ENCODE measurements at places on chromosomes 1 and 21.

DNA sequence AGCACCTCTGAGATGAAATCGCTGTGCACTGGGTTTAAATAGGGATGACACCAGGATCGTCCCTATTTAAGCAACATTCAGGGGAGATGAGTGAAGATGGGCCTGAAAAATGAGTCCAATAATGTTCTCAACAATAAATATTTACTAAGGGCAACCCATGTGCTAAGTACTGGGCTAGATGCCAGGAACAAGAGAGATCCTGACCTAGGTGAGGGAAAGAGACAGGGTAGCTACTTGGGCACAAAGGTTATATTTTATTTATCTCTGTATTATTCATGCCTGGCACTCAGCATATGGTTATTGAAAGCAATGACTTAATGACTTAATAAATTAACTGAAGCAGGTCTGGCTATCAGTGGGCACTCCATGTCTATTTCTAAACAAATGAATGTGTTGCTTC is 27.4 kb upstream of the AVPR1B start:
- H3K27ac ChIP-seq, result no peak overlapping the region
- no peaks in the 10 kb centered on the region for H3K4me1 ChIP-seq
- H3K4me3 ChIP-seq, result no peak overlapping the region
- no peak for DNase-seq
- H3K36me3 ChIP-seq, result no peaks in the 10 kb centered on the region
- H3K27me3 ChIP-seq, result no peaks in the 10 kb centered on the region

DNA sequence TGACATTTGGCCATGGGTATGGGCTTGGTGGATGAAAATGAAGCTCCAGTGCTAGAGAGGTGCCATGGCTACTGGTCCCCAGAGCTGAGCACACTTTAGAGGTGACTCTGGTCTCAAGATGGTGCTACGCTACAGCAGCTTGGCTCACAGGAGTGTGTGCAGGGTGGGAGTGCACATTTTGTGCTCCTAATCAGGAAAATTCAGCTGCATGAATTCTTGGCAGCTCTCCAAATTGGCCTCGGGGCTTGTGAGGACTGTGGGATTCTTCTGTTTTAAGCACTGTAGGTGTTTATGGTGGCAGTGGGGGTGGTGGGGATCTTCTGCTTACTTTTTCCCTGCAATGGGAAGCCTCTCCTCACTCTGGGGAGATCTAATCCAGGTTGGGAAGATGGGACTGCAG is 17.3 kb upstream of the TIPRL start:
- no peaks in the 10 kb centered on the region for H3K4me1 ChIP-seq
- no peak overlapping the region for H3K27ac ChIP-seq
- DNase-seq, result no peak
- no peaks in the 10 kb centered on the region for H3K36me3 ChIP-seq

- no peak overlapping the region for H3K4me3 ChIP-seq
- no peak for DNase-seq
- H3K4me1 ChIP-seq, result peaks cover 27% of the 10 kb centered on the region
- H3K27me3 ChIP-seq, result no peaks in the 10 kb centered on the region
- no peaks in the 10 kb centered on the region for H3K36me3 ChIP-seq
These were observed 5.2 kb upstream of the DENND2D start for GRCh38 chr1:111205714-111206050.

GRCh38 chr1:204092632-204093420 is 19.9 kb downstream of the SOX13 start:
- no peaks in the 10 kb centered on the region for H3K4me1 ChIP-seq
- H3K27ac ChIP-seq, result no peak overlapping the region
- H3K27me3 ChIP-seq, result no peaks in the 10 kb centered on the region

DNA sequence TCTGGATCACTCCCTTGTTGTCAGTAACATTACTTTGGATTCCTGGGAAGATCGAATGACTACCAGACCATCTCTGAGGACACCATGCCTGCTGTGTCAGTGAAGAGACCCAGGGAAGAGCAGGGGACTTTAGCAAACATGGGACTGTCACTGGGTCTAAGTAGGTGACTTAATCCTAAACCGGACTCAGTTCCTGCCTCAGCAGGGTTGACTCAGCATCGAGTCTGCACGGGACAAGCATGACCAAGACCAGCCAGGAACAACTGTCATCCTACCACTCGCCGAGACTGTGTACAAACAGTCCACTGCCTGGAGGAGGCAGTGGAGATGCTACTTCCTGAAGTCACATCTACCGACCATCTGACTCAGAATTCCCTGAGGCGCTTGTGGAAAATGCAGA is 53.2 kb upstream of the RAB4A start:
- peaks cover 6% of the 10 kb centered on the region for H3K4me1 ChIP-seq
- H3K27ac ChIP-seq, result no peak overlapping the region
- H3K36me3 ChIP-seq, result no peaks in the 10 kb centered on the region
- no peaks in the 10 kb centered on the region for H3K27me3 ChIP-seq
- H3K4me3 ChIP-seq, result no peak overlapping the region
- DNase-seq, result no peak

- no peak overlapping the region for H3K27ac ChIP-seq
- H3K27me3 ChIP-seq, result no peaks in the 10 kb centered on the region
- no peak overlapping the region for H3K4me3 ChIP-seq
- H3K4me1 ChIP-seq, result no peaks in the 10 kb centered on the region
These were observed 246.4 kb upstream of the PTBP2 start for GRCh38 chr1:96474985-96475743.

DNA sequence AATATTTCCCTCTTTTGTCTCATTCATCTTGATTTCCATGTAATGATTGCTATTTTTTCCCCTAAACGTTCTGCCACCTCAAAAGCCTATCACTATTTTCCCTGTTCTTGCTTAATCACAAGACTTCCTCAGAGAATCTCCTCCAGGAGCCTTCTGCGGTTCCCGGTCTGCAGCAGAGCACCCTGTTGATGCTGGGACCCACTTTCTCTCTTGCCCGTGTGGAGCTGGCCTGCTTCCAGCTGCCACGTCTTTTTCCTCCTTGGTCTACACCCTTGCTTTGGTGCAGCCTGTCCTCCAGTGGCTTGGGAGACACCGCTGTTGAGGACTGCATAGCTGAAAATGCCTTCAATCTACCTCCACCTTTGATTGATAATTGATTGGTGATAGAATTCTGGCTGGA is 70.0 kb upstream of the COA6 start:
- no peaks in the 10 kb centered on the region for H3K36me3 ChIP-seq
- no peak overlapping the region for H3K4me3 ChIP-seq
- H3K27me3 ChIP-seq, result no peaks in the 10 kb centered on the region
- no peak overlapping the region for H3K27ac ChIP-seq
- peaks cover 2% of the 10 kb centered on the region for H3K4me1 ChIP-seq
- DNase-seq, result no peak

DNA sequence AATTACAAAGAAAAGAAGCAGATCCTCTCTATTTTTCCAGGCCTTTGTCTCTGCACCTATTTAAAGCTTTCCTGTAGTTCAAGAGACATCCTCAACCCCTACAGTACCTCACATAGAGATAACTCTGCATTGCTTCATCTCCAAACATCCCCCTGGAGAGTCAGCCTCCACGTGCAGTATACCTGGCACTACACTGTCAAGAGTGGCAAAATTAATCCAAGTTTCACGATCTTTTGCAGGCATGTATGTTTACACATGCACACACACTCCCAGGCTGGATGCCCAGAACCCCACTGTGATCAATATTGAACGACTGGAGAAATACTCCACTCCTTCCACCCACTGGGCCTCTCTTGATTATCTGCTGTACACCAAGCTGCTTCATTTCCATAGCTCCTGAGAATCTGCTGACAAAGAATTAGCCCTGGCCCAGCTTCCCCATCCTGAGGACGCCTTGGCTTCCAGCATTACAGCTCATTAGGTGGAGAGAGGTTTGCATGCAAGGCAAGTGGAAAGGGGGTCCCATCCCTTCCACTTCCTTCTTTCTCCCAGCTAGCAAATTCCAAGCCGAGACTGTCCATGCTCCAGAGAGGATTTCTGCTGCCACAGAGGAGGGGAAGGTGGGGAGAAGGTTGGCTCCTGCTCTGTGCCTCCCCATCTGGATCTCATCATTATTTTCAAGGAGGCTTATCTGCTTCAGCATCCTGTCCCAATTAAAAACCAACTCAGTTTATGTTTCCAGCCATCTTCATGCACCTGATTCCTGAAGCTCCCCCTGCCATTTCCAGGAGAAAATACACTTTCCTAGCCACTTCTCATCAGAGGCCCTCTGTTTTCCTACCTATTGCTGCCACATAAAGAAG is 66.5 kb upstream of the GOLT1A start:
- H3K27me3 ChIP-seq, result no peaks in the 10 kb centered on the region
- no peak overlapping the region for H3K4me3 ChIP-seq
- no peak overlapping the region for H3K27ac ChIP-seq
- peaks cover 28% of the 10 kb centered on the region for H3K4me1 ChIP-seq
- H3K36me3 ChIP-seq, result no peaks in the 10 kb centered on the region
- DNase-seq, result no peak

DNA sequence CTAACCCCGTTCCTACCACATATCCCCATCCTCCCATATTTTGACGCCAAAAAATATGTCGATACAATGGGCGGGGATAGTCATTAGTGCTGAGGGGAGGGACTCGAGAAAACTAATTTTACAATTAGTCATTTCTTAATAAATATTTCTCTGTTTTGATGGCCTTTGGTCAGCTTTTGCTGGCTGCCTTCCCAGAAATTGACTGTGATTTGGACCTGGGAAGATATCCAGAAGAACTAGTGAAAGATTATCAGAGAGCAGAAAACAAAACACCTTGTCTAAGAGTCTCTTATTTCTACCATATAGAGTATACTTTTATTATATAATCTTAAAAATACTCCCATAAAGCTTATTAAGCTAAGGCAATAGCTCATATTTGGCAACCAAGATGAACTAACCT is 247.6 kb downstream of the MRPL39 start:
- H3K4me1 ChIP-seq, result no peaks in the 10 kb centered on the region
- no peaks in the 10 kb centered on the region for H3K27me3 ChIP-seq
- no peak overlapping the region for H3K27ac ChIP-seq
- no peaks in the 10 kb centered on the region for H3K36me3 ChIP-seq

GRCh38 chr1:109242387-109242786 is 7.0 kb upstream of the CELSR2 start:
- peaks cover 20% of the 10 kb centered on the region for H3K36me3 ChIP-seq
- H3K27me3 ChIP-seq, result peaks cover 68% of the 10 kb centered on the region
- no peak overlapping the region for H3K4me3 ChIP-seq
- no peak for DNase-seq

DNA sequence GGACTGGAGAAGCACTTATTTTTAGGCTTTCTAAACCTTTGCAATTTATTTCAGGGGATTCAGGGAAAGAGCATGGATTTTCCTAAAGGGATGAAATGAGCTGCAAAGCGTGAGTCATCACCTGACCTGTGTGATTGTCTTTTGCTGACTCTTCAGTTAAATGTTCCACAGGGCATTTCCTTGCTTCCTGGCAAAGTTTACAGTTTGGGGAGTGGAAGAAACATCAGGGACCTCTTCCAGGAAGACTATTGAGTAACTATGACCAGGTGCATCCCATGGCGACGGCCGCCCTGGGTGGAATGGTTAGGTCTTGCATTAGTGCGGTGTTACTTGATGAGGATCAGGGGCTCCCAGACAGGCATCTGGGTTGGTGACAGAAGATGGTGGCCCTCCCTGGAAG is 79.5 kb upstream of the SIPA1L2 start:
- peaks cover 5% of the 10 kb centered on the region for H3K4me1 ChIP-seq
- no peaks in the 10 kb centered on the region for H3K36me3 ChIP-seq
- H3K27ac ChIP-seq, result no peak overlapping the region
- no peaks in the 10 kb centered on the region for H3K27me3 ChIP-seq
- H3K4me3 ChIP-seq, result no peak overlapping the region
- DNase-seq, result no peak

- H3K36me3 ChIP-seq, result no peaks in the 10 kb centered on the region
- H3K27me3 ChIP-seq, result peaks cover 2% of the 10 kb centered on the region
- H3K4me3 ChIP-seq, result no peak overlapping the region
These were observed 9.7 kb upstream of the ATAD3B start for GRCh38 chr1:1461721-1462317.

DNA sequence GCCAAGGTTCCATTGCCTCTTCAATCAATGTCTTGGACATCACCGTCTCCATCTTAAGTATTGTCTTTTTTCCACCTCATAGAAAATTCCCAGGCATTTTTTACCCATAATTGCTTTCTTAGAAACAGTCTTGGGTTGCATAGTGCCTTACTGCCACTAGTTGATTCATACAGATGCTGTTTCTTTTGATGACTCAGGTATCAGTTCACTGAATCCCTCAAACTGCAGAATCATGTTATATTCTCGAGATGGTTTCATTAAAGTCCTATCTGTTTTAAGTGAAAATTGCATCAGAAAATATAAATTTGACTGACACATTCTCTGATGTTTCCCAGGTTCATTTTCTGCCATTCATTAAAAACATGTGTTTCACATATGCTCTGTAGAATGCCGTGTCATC is 1489.1 kb downstream of the BRINP3 start:
- no peaks in the 10 kb centered on the region for H3K36me3 ChIP-seq
- no peak overlapping the region for H3K4me3 ChIP-seq
- H3K27ac ChIP-seq, result no peak overlapping the region

- H3K27ac ChIP-seq, result no peak overlapping the region
- H3K4me3 ChIP-seq, result no peak overlapping the region
- H3K27me3 ChIP-seq, result no peaks in the 10 kb centered on the region
- DNase-seq, result no peak
These were observed 5.8 kb downstream of the TINAGL1 start for GRCh38 chr1:31581821-31582810.

Data from common myeloid progenitor, CD34-positive (primary cell).